Caudate nucleus (tissue), 63 donors: ENCODE measurements at places on chromosomes 6 and 20.

GRCh38 chr20:44025756-44026155 lies 111.1 kb downstream of the TOX2 start:
- DNase-seq: no peak

DNA sequence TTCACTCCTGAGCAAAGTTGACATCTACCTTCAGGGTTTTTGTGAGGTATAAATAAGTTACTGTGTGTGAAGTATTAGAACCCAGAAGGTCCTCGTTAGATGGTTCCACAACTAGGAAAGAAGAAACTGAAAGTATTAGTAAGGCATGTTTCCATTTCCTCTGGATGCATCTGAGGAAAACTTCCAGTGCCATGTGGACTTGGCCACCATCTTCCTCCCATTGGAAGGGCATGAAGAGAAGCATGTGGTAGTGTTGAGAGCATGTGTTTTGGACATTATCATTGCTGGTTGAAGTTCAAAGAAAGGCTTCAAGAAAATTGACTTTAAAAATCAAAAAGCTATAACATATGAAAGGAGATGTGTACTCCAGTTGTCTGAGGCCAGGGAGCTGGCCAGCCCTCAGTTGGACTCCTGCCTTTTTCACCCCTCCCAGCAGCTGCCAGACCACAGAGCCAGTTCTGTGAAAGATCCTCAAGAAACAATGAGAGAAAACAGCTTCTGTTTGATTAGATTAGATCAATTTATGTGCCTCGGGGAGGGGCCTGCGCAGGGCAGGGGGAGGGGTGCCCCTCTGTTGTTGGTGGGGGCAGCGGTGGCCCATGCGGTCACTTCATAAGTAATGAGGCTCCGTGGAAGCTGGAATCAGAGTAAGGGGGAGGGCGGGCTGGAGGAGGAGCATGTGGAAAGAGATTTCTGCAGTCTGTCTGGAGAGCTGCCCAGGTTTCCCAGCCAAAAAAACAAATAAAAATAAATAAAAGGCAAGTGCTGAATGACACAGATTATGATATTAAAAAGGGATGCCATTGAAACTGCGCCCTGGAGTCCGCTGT lies 154.0 kb downstream of the JARID2 start:
- peak; percentile 76 for DNase-seq

- no peak for DNase-seq
Measured at GRCh38 chr6:33875141-33875581, 71.4 kb upstream of the MLN start.

- no peak for DNase-seq
Measured at GRCh38 chr6:35967076-35967774, 46.3 kb upstream of the SRPK1 start.

- no peak for DNase-seq
Measured at GRCh38 chr6:43742285-43742684, 27.7 kb upstream of the VEGFA start.

GRCh38 chr20:23190557-23190956 lies 104.4 kb upstream of the CD93 start:
- no peak for DNase-seq

GRCh38 chr20:62370115-62370806 lies 3.1 kb upstream of the LAMA5 start:
- DNase-seq: no peak

- no peak for DNase-seq
Measured at GRCh38 chr6:56970849-56971248, 15.9 kb downstream of the BEND6 start.

GRCh38 chr20:62350629-62351422 lies 16.3 kb downstream of the LAMA5 start:
- DNase-seq: no peak

DNA sequence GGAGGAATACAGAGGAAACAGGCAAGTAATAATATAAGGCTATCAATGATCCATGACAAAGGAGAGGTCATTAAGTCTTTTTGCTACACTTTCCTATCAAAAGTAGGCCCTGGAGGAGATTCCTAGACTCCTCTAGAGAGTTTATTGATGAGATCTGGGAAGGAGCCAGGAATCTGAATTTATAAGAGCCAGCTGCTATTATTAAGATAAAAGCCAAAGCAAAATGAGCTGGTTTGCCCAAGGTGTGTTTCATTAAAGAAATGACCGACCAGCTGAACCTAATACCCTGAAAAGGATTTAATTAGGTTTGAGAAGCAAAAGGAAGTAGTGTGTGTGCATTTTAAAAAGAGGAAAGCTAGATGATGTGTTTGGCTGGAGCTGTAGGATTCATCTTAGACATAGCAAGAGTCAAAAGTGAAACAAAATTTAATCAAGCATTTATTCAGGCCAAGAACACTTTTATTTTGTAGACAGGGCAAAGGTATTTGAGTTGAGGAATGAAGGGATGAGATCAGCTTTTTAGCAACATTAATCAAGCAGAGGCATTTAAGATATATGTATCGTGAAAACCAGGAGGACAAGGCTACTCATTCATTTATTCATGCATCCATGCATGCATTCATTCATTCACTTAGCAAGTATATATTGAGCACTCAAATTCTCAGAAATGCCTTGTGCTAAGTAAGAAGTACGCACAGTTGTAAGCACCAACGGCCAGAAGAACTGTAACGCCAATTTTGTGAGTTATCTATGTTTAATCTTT lies 43.5 kb upstream of the SCAF8 start:
- DNase-seq: no peak

- DNase-seq: peak; percentile 9
Measured at GRCh38 chr20:61271312-61272231, 19.5 kb downstream of the CDH4 start.

DNA sequence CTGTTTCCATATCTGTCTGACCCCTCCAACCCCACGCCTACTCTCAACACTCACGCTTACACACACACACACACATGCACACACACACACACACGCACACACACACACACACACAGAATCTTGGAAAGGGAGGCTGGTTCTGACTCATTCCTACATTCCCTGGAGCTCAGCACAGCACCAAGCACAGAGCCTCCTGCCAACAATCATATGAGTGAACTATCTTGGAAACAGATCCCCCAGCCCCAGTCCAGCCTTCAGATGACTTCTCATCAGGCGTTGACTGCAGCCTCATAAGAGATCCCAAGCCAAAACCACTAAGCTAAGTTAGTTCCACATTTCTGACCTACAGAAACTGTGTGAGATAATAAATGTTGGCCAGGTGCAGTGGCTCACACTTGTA lies 14.1 kb upstream of the HCK start:
- DNase-seq: no peak

- peak; percentile 66 for DNase-seq
Measured at GRCh38 chr6:163355426-163355991, 59.0 kb upstream of the QKI start.

GRCh38 chr6:153058909-153059308 lies 56.4 kb upstream of the MTRF1L start:
- no peak for DNase-seq

- no peak for DNase-seq
Measured at GRCh38 chr6:24255676-24256075, 102.2 kb downstream of the DCDC2 start.

- DNase-seq: no peak
Measured at GRCh38 chr6:16592223-16592911, 168.9 kb downstream of the ATXN1 start.

- DNase-seq: no peak
Measured at GRCh38 chr20:2872459-2873009, 747 bp upstream of the PTPRA start.

GRCh38 chr6:30689985-30690384 lies 799 bp downstream of the NRM start:
- no peak for DNase-seq

DNA sequence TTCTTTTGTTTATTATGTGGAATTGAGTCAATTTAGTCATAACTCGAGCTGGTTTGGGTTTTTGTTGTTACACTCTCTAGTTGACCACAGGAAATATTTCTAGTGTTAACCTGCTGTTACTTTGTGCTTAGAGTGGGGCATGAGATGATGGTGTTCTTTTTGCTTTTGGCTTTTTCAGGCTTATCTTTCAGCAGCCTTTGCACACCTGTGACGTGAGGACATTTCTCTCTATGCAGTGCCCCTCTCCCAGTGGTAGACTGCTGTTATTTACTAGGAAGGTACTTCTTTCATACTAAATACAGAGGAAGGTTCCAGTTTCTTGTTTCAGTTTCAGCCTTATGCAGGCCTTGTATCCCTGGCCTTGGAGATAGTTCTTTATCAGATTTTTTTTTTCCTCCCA lies 766.8 kb upstream of the MAN1A1 start:
- DNase-seq: no peak

- DNase-seq: no peak
Measured at GRCh38 chr20:37305079-37305478, 15.6 kb downstream of the MANBAL start.
